ENCODE measurements at places on chromosomes 4 and X. TPM values are rescaled to one million over a fixed set of nuclear protein-coding genes. Genes with fewer than 3 reads are reported as not detected.

DNA sequence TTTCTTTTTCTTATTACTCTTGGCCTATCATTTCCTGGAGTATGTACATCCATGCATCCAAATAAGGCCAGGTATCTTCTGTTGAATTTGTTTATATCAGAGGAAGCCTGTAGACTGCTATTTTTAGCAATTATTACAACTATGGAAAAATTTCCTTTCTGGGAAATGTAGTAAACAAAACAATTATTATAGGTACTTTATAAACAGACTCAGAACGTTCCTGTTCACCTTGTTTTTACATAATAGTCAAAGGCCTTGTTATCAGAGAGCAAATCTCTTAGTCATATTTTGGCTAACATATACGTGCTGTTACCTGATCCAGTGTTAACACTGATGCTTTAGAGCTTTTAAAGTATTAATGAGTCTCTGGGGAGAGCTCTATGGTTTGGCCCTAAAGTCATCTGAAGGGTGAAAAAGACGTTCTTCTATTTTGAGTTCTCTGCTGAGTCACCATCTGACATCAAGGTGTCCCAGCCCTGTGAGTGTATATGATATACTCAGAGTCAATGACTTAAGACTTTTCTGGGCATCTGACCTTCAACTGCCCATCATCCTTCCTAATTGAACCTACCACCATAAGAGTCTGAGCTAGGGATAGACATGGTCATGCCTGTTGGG lies 7.3 kb downstream of the SPARCL1 start:
- no peaks in the 10 kb centered on the region for H3K36me3 ChIP-seq
- peak overlapping the region; percentile 68 for H3K27ac ChIP-seq
- no peak for DNase-seq
- H3K27me3 ChIP-seq = no peaks in the 10 kb centered on the region

DNA sequence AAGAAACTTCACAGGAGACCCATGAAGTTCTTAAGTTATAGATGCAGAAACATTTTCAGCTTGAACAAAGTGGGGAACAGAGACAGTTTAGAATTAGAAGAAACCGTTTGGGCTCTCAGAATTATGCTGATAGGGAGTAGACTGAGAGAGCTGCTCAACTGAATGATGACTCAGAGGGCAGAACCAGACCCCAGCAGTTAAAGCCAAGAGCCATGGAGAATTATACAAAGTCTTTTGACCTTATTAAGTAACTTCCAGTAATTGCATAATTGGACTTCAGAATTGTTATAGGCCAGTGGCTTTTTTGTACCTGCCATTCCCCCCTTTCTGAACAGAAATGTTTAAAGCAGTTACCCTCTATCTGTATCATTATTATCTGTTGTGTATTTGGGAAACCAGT lies 642.1 kb downstream of the CCSER1 start:
- DNase-seq = no peak
- no peaks in the 10 kb centered on the region for H3K36me3 ChIP-seq
- H3K4me3 ChIP-seq = no peak overlapping the region
- no peaks in the 10 kb centered on the region for H3K27me3 ChIP-seq
- H3K27ac ChIP-seq = no peak overlapping the region
- H3K4me1 ChIP-seq = no peaks in the 10 kb centered on the region

The ABCG2 gene
- total RNA-seq = 21.7 TPM

The AFP gene
- total RNA-seq = not detected

DNA sequence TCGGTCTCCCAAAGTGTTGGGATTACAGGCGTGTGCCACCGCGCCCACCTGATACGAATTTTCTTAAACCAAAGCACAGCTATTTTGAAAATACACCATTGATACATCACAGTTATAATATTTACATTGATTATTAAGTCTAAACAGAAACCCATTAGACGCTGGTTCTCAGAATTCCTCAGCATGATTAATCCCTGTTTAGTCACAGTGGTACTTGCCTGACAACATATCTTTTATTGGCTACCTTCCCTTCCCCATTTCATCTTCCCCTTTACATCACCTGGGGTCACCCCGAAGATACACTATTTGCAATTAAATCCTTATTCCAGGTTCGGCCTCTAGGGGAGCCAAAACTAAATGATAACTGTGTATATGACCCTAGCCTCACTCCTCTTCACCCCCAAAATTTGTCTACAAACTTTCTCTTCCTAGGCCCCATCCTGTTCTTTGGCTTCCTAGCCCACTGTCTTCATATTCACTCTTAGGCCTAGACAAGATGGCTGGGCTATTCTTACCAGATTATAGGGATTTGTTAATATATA lies 36.8 kb upstream of the IL1RAPL1 start:
- no peak overlapping the region for H3K4me3 ChIP-seq
- no peaks in the 10 kb centered on the region for H3K4me1 ChIP-seq
- no peaks in the 10 kb centered on the region for H3K27me3 ChIP-seq
- no peak overlapping the region for H3K27ac ChIP-seq
- DNase-seq = no peak

- H3K36me3 ChIP-seq = no peaks in the 10 kb centered on the region
- H3K27ac ChIP-seq = no peak overlapping the region
- no peaks in the 10 kb centered on the region for H3K4me1 ChIP-seq
Measured at GRCh38 chrX:15956681-15957080, 102.1 kb upstream of the AP1S2 start.

The SYTL5 gene
- total RNA-seq = 0.46 TPM

DNA sequence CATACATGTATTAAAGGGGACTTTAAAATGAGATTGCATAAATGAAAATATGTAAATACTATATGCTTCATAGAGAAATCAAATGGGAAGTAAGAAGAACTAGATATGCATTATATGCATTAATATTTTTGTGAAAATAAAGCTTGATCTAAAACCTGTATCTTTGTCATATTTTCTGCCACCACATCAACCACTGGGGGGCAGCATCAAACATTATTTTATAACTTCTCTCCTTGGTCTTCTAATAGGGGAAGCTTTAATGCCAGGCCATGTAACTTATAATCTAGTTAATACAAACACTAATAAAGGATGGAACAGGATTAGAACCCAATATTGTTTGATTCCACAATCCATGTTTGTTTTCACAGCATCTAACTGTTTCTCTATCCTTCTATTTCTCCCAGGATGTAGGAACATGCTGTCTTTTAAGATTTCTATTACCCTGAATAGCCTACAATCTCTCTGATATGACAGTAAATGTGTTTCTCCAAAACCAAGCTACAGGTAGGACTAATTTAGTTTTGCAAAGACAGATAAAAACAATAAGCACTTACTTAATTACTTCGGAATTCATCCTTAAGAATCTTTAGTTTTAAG lies 10.0 kb downstream of the QRFPR start:
- H3K36me3 ChIP-seq = no peaks in the 10 kb centered on the region
- no peak for DNase-seq

- no peaks in the 10 kb centered on the region for H3K4me1 ChIP-seq
- no peaks in the 10 kb centered on the region for H3K27me3 ChIP-seq
- no peak overlapping the region for H3K4me3 ChIP-seq
Measured at GRCh38 chr4:35399912-35400311, 844.4 kb downstream of the ARAP2 start.

DNA sequence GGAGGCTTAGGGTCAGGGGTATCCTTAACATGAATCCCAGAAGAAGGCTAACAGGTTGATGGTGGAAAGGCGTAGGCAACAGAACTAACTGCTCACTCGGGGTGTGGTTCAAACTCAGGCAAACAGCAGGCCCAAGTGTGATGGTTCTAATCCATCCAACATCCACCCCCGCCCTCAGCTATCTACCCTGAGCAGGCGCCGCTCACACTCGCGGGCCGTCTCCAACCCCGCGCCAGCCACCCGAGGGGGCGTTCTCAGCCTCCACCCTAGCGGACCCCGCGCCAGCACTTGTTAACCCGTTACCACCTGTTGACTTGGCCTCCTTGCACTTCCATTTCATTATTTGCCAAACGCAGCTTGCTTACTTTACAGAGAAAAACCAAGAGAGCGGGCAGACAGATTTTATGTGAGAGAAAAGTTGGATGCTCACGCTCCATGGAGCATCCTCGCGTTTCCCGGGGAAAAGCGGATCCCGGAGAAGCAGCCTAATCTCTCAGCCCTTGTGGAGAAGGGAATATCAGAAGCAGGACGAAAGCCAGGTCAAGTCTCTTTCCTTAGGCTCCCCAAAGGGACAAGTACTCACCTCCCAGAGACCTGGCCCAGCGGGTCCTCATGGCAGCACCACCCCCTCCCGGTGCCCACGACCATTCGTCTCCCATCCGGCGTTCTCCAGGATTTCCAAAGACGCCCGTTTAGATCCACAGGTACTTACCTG lies 773 bp downstream of the SNCA start:
- H3K27ac ChIP-seq = no peak overlapping the region
- peak overlapping the region; percentile 63 for H3K4me3 ChIP-seq
- H3K27me3 ChIP-seq = peaks cover 49% of the 10 kb centered on the region
- DNase-seq = peak; percentile 58
- no peaks in the 10 kb centered on the region for H3K36me3 ChIP-seq

DNA sequence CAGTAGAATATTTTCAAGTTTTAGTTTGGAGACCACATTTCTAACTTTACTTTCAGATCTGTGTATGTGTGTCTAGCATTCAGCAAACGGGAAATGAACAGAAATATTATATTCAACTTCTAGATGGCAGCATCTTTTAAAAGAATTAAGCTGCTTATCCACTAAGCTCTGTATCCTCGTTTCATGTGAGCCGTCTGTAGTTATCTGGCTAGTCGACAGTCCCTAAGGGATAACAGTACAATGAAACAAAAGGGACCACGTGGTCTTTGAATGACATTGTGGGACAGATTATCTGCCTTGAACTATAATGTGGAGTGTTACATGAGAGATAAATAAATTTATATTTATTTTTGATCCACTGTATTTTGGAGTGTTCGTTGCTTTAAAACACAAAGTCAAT lies 35.8 kb upstream of the PRSS12 start:
- no peak for DNase-seq
- H3K36me3 ChIP-seq = no peaks in the 10 kb centered on the region
- no peaks in the 10 kb centered on the region for H3K4me1 ChIP-seq
- H3K4me3 ChIP-seq = no peak overlapping the region
- no peak overlapping the region for H3K27ac ChIP-seq

The LNX1 gene
- 6.0 TPM for total RNA-seq

The FAM133A gene
- total RNA-seq = not detected

DNA sequence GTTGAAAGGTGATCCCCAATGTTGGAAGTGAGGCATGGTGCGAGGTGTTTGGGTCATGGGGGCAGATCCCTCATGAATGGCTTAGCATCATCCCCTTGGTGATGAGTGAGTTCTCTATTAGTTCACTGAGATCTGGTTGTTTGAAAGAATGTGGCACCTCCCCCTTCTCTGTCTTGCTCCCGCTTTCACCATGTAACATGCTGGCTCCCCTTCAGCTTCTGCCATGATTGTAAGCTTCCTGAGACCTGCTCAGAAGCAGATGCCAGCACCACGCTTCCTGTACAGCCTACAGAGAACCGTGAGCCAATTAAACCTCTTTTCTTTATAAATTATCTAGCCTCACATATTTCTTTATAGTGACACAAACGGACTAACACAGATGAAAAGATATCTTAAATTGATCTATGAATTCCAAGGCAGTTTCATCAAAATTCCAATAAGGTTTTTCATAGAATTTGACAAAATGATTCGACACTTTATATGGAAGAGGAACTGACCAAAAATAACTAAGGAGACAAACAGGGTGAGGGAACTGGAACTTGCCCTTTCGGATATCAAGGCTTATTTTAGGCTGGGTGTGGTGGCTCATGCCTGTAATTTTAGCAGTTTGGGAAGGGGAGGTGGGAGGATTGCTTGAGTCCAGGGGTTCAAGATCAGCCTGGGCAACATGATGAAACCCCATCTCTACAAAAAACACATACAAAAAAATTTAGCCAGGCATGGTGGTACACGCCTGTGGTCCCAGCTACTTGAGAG lies 56.9 kb upstream of the OGT start:
- no peaks in the 10 kb centered on the region for H3K4me1 ChIP-seq
- H3K36me3 ChIP-seq = no peaks in the 10 kb centered on the region
- H3K27ac ChIP-seq = no peak overlapping the region
- H3K4me3 ChIP-seq = no peak overlapping the region
- H3K27me3 ChIP-seq = no peaks in the 10 kb centered on the region
- no peak for DNase-seq

- no peaks in the 10 kb centered on the region for H3K36me3 ChIP-seq
- H3K4me1 ChIP-seq = no peaks in the 10 kb centered on the region
- H3K4me3 ChIP-seq = no peak overlapping the region
- H3K27ac ChIP-seq = no peak overlapping the region
Measured at GRCh38 chrX:19578956-19579355, 63.6 kb upstream of the MAP3K15 start.
